OCI-LY7 (cell line): ENCODE measurements at places on chromosomes 16 and 17.
A peak's percentile ranks its signal among the peaks of the same experiment; 100 is the strongest.

- no peak for DNase-seq
These were observed 11.8 kb downstream of the MPO start for GRCh38 chr17:58268774-58269556.

DNA sequence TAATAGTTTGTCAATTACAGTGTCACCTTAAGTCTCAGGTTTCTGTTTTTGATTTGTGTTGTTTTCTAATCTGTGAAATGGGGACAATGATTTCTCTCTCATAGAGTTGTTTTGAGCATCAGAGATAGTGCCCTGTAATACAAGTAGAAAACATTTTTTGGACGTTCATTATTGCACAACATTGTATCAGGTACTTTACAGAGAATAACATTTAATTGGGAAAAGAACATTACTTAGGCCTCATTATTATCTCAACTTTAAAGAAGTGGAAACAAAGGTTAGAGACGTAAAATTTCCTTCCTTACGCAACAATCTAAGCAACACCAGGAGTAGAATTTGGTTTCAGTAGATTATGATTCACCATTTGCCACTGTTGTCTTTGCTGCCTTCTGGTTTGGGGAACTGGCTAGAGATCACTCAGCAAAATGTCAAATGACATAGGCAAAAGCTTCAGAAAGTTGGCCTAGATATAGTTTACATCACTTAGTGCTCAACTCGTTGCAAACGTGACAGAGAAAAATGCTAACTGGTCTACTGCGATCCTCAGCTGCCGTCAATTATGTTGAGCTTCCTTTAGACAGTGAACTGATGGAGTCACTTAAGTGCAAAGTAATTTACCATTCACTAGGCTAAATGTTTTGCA, 1026.8 kb downstream of the CDH11 start:
- no peak for DNase-seq

DNA sequence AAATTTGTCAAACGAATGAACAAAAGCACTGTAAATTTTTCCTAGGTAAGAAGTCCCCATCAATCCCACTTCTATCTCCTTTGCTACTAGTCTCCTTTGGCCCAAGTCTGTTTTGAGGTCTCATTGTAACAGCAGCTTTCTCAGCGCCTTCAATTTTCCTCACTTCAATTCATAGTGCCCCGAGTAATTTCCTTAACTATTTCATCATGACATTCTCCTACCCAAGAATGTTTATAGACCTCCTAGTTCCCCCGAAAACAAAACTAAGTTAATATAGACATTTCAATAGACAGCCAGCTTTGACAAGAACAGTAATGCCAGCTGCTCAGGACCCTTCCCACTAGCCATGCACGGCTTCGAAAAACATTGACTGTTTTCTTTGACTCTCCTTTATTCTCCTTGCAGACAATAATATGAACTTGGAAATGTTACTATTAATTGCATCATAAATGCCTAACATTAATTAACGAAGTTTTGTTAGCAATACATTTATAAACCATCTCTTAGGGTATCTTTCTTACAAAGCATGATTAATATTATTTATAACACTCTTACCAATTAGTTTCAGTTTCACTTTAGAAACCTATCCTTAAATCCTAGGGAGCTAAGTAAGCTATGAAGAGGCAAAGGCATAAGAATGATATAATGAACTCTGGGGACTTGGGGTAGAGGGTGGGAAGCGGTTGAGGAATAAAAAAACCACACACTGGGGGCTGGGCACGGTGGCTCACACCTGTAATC, 22.8 kb downstream of the GLG1 start:
- DNase-seq = no peak

DNA sequence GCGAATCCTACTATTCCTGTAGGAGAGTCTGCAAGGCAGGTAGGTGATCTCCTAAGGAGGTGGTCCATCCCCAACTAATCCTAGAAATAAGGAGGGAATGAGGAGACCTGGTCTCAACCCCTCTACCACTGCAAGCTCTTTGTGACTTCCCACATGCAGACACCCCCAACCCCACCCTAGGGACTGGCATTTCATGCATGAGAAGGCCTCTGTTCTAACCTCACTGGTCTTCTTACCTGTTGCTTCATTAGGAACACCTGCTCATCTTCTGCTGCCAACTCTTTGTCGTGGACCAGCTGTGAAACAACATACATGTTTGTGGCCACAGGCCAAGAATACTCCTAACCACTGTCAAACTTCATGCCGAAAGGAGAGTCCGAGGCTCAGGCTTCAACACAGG, 22.6 kb downstream of the DYNC1LI2 start:
- DNase-seq = no peak

DNA sequence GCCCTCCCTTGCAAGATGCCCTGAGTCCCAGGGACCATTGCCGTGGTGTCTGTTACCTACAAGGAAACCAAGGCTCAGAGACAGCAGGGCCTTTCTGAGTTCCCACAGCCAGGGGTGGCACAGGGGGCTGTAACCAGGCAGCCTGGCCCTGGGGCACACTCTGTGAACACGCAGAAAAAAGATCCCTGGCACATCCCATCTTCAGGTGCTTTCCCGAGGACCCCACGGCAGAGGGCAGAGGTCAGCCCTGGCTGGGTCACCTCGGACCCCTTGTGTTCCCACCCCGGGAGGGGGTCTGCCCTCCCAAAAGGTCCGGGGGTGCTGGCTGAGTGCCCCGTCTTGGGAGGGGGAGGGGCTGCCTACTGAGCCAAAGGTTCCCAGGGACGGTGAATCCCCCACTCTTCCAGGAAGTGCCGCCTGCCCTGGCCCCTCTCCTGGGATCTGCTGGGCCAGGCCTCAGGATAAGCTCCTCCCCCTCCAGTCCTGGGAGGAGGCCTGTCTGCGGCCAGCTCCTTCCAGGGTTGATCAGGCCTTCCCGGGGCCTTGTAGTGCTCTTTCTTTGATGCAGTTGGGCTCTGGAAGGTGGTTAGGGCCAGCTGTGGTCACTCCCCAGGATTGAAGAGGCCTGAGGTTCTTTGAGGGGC, 8.1 kb downstream of the GLIS2 start:
- DNase-seq = no peak

DNA sequence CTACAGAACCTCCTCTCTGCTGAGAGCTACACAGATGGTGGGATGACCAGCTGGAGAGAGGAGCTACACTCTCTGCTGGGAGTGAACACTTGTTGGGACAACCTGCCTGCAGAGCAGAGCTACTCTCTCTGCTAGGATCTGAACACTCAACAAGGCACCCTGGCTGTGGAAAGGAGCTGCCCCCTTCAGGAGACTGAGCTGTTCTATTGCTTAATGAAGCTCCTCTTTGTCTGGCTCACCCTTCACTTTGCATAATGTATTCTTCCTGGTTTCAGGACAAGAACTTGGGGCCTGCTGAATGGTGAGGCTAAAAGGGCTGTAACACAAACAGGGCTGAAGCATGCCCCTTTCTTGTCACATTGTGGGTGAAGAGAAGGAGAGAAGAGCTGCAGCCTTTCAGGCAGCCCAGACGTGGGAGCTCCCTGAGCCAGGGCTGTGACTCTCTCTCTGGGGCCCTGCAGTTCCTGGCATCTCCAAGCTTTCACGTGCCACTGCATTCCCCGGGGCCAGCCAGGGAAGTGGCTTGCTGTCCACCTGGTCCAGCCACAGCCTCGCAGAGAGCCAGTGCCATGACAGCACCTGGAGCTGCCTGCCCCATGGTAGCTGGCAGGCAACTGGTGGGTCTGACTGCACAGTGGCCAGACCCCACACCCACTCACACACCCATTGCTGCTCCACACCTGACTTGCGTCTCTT, 272.8 kb upstream of the KCNJ16 start:
- DNase-seq = no peak

- no peak for DNase-seq
These were observed 12.2 kb downstream of the GJD3 start for GRCh38 chr17:40352237-40352778.

DNA sequence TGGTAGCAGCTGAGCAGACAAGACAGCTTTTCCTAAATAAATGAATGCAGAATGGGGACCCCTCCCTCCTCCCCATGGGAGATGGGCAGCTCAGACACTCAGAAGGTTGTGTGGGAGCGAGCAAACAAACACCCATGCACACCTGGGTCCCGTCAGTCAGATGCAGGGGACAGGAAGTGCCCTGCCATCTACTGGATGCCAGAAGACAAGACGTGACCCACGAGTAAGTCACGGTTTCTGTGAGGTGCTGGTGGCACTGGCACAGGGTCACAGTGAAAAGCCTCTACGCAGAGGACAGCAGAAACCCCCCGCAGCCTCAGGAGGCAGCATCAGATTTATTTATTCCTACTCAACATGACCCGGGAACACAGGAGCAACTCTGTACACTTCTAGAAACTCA, 8.4 kb downstream of the HBQ1 start:
- DNase-seq = peak; percentile 61

DNA sequence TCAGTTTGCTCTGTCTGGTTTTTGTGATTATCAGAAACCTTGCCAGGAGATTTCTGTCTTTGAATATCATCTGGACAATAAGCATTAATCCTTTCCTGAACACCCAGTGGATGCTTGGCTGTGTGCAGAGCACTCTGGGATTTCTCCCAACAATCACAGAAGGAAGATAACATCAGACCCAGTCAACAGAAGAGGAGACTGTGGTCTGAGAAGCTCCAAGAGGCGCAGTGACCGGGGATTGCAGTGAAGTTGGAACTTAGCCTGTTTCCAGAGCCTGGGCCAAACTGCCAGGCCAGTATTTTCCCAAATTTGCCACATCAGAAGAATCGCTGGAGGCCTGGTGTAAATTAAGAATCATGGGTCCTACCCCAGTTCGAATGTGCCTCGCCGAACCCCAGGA, 264.7 kb downstream of the C16orf95 start:
- DNase-seq = no peak

DNA sequence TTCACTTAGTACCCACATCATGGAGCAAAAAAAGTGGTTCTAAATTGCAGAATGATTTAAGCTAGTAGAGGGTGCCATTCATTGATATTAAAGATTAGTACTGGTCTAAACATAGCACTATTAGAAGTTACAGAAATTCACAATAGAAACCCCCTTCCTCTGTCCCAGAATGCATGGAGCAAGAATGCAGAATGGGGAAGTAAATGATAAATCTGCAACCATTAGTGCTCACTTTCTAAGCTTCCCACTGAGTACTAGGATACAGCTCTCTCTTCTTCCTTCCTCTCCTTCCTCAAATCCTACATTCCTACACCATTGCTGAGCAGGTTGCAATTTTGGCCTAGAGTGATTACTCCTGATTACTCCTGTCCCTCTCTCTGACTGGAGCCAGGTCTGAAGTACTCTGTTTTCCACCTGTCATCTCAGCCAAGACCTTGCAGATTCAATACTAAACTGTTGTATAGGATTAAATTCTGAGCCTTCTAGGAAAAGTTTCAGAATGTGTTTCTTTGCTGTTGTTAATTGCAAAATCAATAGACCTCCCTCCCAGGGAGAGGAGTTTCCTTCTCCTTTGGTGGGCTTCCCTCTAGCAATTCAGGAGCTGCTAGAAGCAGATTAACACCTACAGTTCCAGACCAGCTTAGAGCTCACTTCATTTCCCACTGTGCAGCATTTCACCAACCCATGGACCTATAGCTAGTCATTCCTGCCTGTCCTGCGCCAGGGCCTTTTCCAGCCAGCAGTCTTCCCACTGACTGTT, 165.5 kb upstream of the TBX2 start:
- no peak for DNase-seq

DNA sequence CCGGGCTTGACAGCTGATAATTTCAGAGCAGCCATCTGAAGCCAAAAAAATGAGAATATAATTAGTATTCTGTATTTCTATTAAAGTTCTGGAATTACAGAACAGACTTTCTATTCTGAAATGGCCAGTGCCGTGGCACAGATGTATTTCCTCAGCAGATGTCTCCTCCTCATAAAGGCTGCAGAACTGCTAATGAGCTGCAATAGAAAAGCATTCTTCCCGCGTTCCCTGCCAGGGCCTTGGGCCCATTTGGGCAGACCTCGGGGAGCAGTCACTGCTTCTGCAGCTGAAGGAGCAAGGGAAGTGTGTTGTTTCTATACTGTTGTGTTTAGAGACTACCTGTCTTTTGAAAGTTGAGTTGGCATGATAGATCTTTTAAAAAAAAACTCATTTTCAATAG, 152.6 kb upstream of the CACNG5 start:
- DNase-seq = no peak

- no peak for DNase-seq
These were observed 656.6 kb upstream of the SOX9 start for GRCh38 chr17:71464241-71464640.

DNA sequence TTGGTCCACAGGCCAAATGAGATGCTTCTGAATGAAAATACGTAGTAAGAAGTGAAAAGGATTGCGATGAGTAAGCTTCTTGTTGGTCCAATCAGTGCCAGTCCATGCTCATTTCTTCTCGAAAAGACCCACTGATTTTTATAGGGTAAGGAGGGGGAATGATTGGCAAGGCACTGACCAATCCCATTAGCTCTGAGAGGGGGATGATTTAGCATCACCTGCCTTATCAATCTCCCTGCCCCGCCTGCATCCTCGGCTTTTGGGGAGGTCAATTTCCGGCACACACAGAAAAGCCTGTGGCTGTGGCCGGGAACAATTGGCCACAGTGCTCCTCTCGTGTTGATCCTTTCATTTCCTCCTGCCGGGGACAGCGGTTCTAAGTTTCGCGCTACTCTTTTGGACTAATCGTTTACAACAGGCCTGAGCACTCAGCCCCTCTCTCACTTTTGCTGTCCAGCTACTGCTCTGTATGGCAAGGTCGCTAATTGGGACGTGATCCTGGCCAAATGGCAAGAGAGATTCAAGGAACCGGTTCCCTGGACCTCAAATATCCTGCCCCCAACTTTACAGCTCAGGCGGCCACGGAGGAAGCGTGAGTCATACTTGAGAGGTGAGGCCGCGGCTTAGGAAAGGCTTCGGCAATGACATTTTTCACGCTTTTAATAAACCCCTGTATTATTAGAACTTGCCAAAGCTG, 43.1 kb downstream of the TBX4 start:
- DNase-seq = no peak

DNA sequence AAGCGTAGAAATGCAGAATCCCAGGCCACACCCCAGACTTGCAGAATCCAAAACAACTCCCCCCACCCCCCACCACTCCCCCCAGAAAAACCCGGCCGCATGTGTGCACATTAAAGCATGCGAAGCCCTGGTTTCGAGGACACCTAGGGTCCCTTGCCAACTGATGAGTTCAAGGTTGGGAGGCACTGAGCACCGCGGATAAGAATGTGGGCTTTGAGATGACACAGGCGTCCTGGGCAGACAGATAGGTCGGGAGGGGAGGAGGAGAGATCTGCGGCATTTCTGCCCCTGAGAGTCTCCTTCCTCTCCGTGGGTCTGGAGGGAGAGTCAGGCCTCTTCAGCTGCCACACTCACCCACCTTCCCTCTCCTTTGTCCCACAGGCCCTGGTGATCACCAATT, 98.3 kb downstream of the ABCC1 start:
- no peak for DNase-seq

GRCh38 chr17:59513934-59514841, 51.2 kb upstream of the DHX40 start:
- DNase-seq = no peak

DNA sequence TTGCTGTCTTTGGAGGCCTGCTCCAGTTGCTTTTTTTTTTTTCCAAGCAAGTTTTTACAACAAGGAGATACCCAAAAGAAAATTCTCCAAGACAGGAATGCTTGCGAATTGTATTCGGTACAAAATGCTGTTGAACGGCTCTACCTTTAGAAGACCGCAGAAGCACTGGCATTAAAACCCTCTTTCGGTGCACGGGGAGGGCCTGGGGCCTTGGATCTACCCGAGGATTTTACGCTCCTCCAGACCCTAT, 1.3 kb upstream of the HELZ start:
- no peak for DNase-seq

GRCh38 chr17:38660097-38661025, 14.4 kb downstream of the EPOP start:
- no peak for DNase-seq

- DNase-seq = no peak
These were observed 4.1 kb upstream of the SLC38A10 start for GRCh38 chr17:81298991-81299738.
